ENCODE measurements at places on chromosomes 16 and 17.

DNA sequence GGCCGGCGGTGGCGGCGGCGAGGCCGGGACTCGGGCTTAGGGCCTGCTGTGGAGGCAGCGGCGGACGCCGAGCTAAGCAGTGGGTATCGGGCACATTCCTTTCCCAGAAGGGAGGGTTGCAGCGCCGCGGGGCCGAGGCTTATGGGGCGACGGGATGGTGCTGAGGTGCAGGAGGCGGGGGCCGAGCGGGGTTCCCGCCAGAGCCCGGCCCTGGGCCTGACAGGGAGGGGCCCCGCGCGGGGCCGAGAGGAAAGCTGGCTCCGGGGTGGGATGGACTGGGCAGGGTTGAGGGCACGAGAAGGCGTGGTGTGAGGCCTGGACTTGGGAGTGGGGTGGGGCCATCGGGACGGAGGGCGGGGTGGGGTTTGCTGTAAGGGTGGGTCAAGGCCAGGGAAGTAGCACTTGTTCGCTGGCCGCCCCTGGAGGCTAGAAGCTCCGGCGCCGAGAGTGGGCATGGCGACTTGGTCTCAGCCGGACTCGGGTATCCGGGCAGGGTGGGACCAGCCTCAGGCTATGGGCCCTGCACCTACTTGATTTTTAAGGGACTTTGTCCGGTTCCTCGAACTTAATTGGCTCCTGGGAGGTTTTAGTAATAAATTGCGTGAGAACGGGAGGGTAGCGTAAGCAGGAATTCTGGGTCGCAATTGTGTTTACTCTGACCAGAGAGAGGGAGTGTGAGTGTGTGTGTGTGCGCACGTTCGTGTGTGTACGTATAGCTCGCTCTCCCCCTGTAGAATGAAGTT, 396 bp downstream of the NFE2L1 start:
- DNase-seq = peak; percentile 53

DNA sequence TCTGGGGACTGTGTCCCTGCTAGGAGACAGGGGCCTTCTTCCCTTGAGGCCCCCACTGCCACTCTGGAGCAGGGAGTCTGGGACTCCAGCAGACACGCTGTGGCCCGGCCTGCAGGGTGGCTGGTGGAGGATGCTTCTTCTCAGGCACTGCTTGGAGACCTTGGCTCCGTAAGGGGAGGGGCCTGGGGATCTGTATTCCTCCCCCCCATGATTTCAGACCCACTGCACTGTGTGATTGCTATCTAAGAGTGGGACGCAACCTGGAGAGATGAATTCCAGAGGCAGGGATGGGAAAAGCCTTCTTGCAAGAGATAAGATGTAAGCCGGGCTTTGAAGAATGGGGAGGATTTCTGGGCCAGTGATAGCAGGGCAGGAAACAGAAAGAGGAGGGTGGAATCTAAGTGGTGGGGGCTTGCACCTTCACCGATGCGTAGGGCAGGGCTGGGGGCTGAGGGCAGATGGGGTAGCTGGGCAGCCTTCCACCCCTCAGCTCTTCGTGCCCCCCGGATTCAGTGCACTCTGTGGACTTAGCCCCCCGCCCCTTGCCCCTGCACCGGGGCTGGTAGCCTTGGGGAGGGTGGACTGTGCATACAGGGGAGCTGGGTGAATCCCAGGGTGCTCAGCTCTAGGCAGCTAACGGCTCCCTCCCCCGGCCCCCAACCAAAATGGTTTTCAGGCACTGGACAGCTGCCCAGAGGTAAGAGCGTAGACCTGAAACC, 5.2 kb upstream of the GSE1 start:
- DNase-seq = no peak

- DNase-seq = no peak
Observed at GRCh38 chr16:83979441-83979840, 11.4 kb downstream of the NECAB2 start.

GRCh38 chr17:8016632-8017424, 14.4 kb downstream of the GUCY2D start:
- no peak for DNase-seq

DNA sequence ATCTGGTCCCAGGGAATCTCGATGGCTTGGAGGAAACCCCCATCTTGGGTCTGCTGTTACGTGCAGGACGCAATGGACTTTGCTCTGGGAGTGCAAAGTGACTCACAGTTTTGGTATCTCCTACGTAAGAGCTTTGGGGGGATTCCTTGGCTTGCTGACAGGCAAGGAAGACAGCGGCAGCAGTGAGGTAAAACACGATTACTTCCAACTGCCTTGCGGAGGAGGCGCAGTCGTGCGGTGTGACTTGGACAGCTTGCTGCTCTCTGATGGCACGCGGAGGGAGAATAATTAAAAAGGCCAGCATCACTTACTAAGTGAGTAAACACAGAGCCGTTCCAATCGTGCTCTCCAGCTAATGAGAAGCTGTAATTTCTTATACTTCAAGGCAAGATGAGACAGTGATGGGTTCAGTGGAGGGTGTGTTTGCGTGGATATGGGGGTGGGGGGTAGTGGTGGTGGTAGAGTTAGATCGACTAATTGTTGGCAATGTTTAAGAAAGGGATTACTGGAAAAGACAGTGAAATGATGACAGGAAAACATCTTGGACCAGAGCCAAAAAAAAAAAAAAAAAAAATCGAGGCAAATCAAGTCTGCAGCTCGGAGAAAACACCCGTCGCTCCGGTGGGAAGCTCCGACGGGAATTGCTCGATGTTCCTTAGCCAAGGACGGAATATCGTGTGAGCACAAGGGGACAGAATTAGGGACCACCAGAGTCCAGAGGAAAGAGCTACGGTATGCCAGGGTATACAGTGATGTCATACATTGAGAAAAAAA, 184.8 kb upstream of the ZFHX3 start:
- peak; percentile 36 for DNase-seq

GRCh38 chr16:84048270-84048669, 5.7 kb upstream of the SLC38A8 start:
- DNase-seq = no peak

- no peak for DNase-seq
Observed at GRCh38 chr17:17525956-17526355, 29.8 kb upstream of the RASD1 start.

DNA sequence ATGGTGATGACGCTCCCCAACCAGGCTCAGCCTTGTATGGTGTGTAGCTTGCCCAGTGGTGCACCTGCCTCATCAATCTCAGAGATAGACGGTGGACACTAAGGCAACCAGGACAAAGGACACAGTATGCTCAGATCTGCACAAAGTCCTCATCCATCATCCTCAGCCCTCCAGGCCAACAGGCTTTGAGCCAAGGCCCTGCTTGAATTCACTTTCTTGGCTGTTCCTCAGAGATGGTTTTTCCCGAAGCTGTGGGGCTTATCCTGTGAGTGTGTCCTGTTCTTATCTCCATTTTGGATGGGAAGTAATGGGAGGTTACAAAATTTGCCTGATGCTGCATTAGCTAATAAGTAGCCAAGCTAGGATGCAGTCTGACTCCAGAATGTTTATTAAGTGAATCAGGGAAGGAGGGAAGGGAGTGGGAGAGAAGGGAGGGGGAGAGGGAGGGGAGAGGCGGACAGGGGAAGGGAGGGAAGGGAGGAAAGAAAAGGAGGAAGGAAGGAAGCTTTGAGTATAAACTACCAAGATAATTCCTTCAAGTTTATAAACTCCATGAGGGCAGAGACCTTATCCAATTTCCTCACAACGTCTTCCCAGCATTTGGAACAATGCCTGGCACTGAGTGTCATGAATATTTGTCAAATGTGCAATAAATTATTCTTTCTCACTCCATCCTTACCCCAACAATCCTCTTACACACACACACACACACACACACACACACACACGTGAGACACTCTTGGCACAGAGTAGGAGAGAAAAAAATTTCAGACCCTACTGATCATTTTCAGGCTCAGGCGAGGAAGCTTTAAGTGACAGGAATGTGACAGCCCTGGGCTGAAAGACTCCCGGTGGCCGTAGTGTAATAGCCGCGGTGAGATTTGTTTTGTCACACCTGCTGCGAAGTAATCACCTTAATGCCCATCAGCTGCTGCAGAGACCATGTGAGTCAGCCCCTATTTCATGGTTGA, 84.3 kb downstream of the BMERB1 start:
- DNase-seq = no peak

GRCh38 chr17:51032850-51033249, 87.8 kb downstream of the SPAG9 start:
- no peak for DNase-seq

DNA sequence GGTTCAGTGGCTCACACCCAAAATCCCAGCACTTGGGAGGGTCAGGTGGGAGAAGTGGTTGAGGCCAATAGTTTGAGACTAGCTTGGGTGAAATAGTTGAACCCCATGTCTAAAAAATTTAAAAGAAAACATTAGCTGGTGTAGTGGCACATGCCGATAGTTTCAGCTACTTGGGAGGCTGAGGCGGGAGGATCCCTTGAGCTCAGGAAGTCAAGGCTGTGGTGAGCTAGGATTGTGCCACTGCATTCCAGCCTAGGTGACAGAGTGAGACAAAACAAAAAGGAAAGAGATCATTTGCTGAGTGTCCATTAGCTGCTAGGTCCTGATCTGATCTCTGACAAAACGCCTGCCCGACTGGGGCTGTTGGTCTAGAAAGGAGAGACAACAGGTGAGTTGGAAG, 14.1 kb upstream of the DBNDD1 start:
- DNase-seq = no peak

GRCh38 chr16:79408355-79408754, 192.2 kb downstream of the MAF start:
- DNase-seq = no peak

DNA sequence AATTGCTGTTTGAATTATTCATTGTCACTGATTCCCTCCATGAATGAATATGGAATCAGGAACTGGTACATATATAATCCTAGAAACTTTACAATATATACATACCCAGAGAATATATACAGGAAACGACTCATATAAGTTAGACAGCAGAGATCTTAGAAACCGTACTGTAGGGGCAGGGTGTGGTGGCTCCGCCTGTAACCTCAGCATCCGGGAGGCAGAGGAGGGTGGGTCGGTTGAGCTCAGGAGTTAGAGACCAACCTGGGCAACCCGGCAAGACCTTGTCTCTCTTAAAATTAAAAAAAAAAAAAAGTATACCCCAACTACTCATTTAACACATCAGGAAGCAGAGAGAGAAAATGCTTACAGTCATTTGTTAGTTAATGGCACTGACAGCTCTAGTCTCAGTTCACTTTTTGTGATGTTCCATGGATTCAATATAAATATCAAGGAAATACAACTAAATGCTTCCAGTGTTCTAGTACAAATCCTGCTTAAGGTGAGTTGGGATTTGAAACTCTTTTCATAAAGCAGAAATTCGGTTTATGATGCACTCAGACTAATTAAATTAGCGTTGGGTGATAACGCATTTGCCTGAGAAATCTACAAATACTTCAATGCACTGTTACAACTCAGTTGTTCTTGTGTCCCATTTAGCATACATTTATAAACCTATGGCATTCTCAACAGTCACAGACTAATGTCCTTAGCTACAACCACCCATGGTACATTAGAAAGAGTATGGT, 5.6 kb downstream of the GLG1 start:
- DNase-seq = no peak

GRCh38 chr17:14038206-14038605, 31.1 kb upstream of the COX10 start:
- DNase-seq = peak; percentile 44
